ENCODE measurements at places on chromosomes 1 and 21.
A peak's percentile ranks its signal among the peaks of the same experiment; 100 is the strongest.

DNA sequence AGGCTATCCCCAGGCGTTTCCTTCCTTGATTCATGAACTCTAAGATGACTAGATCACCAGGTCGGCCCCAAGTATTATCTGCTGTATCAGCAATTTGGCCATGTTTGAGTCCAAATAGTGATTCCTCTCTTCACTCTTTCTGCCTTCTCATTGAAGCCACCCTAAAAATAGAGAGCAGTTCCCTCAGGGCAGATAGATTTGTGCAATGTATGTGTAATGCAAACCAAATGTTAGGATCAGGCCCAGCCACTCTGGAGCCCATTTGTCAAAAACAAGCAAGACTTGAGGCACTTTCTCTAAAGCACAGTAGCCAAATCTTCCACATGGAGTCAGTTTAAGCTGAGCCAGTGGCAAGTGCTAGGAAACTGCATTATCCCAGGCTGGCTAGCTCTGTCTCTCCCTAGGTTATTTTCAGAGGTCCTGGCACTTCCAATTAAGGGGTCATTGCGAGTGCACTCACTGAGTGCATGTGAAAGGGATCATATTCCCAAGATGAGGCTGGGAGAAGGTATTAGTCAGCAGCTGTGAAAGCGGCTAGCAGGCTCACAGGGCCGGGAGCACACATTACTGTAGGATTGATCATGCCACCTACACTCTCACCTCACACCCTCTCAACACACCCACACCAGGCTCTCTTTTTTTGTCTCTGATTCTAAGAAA is 97.9 kb upstream of the RAB3GAP2 start:
- peak; percentile 70 for DNase-seq

DNA sequence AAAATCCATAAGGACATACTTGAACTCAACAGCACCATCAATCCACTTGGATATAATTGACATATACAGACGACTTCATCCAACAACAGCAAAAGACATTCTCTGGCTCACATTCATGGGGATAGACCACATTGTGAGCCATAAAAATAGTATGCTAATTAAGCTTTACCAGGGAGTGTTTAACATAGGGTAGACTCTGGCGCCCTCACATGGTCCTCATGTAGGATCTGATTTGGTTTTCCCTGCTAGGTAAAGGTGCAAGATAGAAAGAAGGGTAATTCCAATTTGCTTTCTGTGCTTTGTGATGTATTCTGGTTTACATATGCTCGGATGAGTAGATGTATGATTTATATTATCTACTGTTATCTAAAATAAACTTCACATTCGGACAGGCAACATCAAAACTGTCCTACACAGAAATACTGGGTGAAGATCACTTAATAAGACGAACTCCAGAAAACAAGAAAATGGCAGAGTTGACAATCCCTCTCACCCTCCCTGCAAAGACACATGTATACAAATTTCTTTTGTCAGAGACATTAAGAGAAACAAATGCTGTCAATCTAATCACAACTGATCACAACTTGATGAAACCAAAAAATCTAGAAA is 27.7 kb downstream of the CR1L start:
- peak; percentile 51 for DNase-seq

DNA sequence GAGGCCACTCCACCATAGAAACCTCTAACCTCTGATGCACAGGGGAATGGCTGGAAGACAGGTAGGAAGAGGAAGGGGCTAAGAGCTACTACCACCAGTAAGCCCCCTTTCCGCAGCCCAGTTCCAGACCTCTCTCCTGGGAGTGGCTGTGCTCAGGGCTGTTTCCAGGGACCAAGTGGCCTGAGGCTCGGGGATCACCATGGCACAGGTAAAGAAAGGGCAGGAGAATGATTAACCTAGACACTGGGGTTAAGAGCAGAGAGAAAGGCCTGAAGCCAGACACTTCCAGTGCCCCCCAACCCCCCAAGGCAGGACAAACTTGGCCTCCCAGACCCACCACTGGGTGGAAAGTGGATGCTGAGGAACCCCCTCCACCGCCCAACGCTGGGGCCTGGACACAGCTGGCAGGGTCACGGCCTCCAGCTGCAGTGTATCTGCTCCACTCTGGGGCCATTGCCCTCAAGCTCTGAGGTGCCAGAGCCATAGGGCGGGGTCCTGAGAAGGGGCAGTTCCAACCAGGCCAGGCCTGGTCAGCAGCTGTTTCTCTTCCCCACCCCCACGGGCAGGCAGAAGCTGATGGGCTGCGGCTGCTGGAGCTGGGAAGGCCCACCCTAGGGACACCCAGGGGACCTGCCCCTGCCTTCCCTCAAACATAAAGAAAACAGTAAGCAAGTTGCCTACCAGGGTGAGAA is 2.6 kb downstream of the TAGLN2 start:
- peak; percentile 39 for DNase-seq

GRCh38 chr1:59617434-59617833 is 197.3 kb upstream of the HOOK1 start:
- DNase-seq: no peak

- no peak for DNase-seq
Observed at GRCh38 chr1:229344139-229344538, 1.3 kb upstream of the CCSAP start.

GRCh38 chr1:50066806-50067205 is 41.9 kb upstream of the ELAVL4 start:
- DNase-seq: no peak

GRCh38 chr1:183379951-183380350 is 38.2 kb downstream of the NMNAT2 start:
- peak; percentile 8 for DNase-seq

DNA sequence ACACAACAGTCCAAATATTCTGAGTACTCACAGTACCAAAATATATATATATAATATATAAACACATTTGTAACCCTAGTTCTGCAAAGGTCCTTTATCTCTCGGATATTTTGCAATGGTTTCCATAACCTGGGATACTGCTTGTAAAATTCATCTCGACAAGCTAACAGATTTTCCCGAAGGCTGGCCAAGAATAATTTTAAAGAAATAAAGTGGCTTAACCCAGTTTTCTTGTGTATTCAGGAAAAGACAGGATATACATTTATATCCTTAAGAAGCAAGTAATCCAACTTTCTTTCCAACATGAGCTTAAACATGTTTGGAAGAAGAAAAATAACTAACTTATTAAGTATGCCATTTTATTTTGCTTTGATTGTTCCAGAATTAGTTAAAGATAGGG is 348.7 kb upstream of the RUNX1 start:
- no peak for DNase-seq

- peak; percentile 46 for DNase-seq
Observed at GRCh38 chr1:241323514-241324195, 33.4 kb downstream of the RGS7 start.

DNA sequence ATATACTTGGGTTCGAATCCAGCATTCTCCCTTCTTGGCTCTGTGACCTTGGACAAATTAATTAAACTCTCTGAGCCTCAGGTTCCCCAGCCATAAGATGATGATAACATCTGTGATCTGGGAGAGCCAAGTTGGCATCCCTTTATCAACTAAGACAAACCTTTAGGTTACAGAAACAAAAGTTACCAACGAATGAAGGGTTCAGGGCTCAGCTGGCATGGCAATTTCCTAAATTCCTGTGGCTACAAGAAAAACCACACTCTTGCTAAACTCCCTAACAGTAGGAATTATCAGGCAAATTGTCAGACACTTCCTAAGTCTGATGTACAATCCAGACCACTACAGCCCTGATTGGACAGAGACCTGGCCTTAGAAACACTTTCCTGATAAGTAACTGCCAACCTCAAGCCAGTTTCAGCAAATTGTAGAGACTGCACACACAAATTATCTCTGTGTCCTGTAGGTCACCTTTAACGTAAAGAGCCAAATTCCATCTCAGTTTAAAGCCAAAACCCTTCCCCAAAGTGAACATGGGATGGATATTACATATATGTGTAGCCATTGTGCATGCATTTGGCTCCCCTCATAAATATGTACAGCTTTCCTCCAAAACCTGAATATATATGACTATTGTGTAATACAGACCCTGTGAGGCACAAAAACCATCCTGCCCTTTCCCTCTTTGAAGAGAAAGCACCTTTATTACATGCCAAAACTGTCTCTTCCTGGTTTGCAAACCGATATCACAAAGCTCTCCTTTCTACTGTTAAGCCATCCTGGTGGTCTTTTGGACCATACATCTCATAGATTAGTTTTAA is 39.5 kb upstream of the EDARADD start:
- peak; percentile 8 for DNase-seq

DNA sequence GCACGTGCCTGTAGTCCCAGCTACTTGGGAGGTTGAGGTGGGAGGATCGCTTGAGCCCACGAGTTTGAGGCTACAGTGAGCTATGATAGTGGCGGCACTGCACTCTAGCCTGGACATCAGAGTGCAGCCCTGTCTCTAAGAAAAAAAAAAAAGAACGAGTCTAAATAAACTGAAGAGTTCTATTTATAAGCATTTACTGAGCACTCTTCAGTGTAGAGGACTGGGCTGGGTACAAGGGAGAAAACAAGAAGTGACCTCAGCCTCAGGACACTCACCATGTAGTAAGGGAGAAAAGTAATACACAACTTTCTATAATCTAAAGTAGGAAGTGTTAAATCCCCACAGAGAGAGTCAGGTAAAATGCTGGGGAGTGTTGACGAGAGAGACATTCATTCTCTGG is 35.0 kb downstream of the NAV1 start:
- no peak for DNase-seq

DNA sequence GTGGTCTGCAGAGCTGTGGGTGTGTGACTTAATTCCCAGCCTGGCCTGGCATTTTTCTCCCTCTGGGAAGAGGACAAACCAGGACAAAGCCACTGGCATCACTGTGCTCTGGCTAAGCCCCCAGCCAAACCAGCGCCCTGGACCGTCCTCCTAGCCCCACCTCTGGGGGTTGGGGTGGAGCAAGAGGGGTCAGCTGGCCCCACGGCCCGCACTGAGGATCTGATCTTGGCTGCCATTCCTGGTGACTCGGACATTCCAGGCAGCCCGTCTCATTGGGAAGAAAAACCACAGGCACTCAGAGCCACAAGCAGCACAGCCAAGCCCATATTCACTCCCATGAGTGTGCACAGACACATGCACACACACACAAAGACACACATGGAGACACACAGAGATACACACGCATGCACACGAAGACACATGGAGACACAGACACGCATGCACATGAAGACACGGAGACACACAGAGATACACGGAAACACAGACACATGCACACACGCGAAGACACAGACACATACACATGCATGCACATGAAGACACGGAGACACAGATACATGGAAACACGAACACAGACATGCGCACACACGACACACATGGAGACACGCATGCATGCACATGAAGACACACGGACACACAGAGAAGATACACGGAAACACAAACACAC is 2.3 kb upstream of the MXRA8 start:
- peak; percentile 96 for DNase-seq

- peak; percentile 60 for DNase-seq
Observed at GRCh38 chr21:45555251-45555556, 13.0 kb upstream of the SLC19A1 start.

DNA sequence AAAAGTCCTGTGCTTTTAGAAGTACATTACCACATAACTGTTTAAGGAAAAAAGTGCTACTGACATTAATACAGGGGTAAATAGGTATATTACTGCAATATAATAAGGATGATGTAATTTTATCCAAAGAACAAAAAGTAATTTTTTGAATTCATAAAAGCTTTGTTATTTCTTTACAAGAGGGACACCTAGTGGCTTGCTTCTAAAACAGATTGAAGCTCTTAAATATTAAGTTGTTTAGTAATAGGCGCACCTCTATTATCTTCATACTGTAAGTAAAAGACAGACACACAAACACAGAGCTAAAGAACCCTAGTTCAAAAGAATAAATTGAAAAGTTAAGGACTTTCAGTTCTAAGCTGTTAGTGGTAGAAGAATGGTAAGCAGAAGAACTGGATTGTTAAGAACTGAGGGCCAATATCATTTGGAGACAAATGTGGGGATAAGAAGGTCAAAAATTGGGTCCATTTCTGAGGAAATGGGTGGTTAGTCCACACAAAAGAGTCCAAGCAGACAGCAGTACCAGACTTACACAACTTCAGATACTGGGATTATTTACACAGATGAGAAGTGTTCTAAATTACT is 15.4 kb downstream of the ZNHIT6 start:
- peak; percentile 66 for DNase-seq

- no peak for DNase-seq
Observed at GRCh38 chr1:28066393-28067154, 21.8 kb downstream of the EYA3 start.

- peak; percentile 62 for DNase-seq
Observed at GRCh38 chr1:97925151-97925550, 4.3 kb upstream of the DPYD start.

DNA sequence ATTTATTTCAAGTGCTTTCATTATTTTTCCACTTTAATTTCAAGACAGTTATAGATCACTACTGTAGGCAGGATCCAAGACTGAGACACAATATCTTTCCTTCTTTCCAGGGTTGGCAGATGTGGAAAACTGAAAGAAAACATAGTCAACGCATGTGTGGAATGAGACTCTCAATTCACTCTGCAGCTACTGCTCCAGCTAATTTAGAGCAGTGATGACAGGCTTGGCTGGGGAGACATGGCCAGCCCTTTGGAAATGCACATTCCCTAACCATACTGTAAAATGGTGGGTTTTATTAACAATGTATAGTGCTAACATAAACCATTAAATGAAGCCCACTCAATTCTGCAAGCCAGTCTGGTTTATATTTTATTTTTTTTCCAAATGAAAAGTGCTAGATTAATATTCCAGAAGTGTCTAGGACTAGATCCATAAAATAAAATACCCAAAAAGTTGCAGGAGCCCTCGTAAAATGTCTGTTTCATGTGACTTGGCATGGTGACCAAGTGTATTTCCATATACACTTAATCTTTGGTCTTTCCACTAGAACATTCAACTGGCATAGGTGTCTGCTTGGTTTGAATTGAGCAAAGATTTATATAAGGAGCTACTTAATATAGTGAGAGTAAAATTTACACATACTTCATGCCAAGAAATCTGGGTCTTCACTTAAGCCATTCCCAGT is 32.9 kb downstream of the COL11A1 start:
- DNase-seq: no peak

GRCh38 chr1:10736634-10737586 is 59.5 kb downstream of the CASZ1 start:
- no peak for DNase-seq

- DNase-seq: no peak
Observed at GRCh38 chr21:45845063-45845769, 136.4 kb upstream of the COL6A1 start.

Data from fibroblast of skin of scalp (primary cell).